ENCODE measurements at places on chromosomes 6 and 20.

- DNase-seq = no peak
Measured at GRCh38 chr6:89547281-89547680, 91.3 kb downstream of the LYRM2 start.

- peak; percentile 59 for DNase-seq
Measured at GRCh38 chr6:89952686-89953085, 58.4 kb downstream of the GJA10 start.

- DNase-seq = no peak
Measured at GRCh38 chr6:37724530-37725220, 27.0 kb upstream of the MDGA1 start.

GRCh38 chr6:147651249-147652063 is 143.0 kb downstream of the SAMD5 start:
- no peak for DNase-seq

- DNase-seq = no peak
Measured at GRCh38 chr20:62843656-62844055, 18.0 kb downstream of the TCFL5 start.
